ENCODE measurements at places on chromosomes 5 and 9.

- no peak for DNase-seq
These were observed 3.0 kb upstream of the MCIDAS start for GRCh38 chr5:55230086-55230629.

GRCh38 chr9:96232539-96233241, 69.3 kb downstream of the HSD17B3 start:
- DNase-seq, result no peak

DNA sequence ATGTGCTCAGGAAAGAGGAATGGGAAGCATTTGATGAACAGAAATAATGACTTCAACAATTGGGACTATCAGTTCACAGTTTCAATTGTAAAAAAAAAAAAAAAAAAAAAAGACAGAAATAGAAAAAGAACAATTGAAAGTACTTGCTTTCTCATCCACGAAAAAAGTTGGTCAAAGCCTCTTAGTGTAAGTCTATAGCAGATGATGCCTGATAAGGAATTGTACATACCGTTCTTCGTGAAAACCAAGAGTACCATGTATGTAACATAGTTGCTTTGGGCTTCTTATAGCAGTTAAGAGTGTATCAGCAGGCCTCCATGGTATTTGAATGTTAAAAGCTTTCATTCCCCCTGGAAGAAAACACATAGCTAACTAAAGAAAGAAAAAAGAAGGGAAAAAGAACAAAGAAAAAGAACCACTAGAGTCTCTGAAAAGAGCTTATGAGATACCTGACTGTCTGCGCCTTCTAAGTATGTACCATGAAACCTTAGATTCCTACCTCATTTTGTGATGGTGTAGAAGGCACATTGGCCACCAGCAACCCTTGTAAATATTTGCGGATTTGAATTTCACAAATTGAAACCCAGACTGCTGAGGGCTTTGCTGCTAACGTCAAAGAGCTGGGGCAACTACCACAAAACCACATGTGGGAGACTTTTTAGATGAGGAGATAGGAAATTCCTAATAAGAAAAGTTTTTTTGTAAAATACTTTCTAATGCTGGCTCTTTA, 75.2 kb downstream of the TMC1 start:
- DNase-seq, result no peak

DNA sequence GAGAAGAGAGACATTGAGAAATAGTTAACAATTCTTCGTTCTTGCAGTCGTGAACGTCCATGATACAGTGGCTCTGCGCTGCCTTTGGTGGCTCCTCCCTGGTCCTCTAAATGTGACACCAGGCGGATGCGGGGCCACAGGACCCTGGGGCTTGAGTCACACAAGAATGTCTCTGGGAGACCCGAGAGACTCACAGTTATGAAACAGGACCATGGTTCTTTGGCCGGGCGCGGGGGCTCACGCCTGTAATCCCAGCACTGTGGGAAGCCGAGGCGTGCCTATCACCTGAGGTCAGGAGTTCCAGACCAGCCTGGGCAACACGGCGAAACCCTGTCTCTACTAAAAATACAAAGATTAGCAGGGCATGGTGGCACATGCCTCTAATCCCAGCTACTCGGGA, 767 bp upstream of the ZDHHC11 start:
- DNase-seq, result peak; percentile 33

DNA sequence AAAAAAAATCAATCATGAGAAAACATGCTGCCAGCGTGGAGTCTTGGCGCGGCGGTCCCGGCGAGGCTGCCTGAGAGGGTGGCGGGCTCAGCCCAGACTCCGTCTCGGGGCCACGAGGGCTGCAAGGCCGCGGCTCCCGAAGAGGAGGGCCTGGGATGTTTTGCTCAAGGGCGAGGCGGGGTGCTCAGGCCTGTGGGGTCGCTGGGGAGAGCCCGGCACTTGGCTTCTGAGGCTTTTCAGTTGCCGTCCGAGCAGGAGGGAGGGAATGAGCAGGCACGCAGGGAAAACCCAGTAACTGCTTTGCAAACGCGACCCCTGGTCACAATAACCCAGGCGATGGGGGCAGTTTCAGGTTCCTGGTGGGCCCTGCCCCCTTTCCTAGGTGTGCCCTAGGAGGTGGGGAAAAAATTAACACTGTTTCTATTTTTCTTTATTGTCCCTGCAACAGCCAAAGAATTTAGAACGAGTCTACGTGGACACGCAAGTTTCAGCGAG, 3.2 kb upstream of the IRX2 start:
- DNase-seq, result no peak

- DNase-seq, result no peak
These were observed 94.2 kb downstream of the CDK5RAP2 start for GRCh38 chr9:120485788-120486187.

DNA sequence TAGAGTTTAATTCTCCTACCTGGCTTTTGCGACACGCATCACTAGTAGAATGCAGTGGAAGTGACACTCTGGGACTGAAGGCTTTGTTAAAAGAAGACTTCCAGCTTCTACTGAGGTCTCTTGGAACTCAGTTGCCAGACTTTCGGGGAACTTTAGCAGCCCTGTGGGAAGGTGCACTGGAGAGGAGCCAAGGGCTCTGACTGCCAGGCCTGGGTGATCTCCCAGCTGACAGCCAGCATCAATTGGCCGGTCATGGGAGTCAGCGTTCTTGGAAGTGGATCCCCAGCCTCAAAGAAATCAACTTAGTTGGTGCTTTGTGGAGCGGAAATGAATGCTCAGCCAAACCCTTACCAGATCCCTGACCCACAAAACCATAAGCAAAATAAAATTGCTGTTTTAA, 87.1 kb downstream of the OSTF1 start:
- DNase-seq, result no peak

- no peak for DNase-seq
These were observed 118.4 kb upstream of the KCNN2 start for GRCh38 chr5:114243281-114243971.

DNA sequence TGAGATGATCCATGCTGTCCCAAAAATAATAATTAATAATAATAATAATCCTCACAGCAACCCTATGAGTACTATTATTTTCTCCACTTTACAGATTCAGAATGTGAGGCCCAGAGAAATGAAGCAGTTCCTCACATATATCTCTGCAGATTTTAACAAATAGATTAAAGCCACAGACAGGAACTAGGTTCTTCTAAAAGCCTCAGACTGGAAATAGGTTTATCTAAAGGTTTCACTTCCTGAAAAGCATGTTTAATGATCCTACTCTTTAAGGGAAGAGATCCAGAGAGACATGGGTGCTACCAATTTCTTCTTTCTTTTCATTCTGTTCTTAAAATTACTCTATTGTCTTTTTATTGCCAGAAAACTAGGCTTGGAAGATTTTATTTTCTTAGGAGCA, 1079.4 kb upstream of the COX7C start:
- DNase-seq, result no peak
